ENCODE measurements at places on chromosomes 5 and 9.

DNA sequence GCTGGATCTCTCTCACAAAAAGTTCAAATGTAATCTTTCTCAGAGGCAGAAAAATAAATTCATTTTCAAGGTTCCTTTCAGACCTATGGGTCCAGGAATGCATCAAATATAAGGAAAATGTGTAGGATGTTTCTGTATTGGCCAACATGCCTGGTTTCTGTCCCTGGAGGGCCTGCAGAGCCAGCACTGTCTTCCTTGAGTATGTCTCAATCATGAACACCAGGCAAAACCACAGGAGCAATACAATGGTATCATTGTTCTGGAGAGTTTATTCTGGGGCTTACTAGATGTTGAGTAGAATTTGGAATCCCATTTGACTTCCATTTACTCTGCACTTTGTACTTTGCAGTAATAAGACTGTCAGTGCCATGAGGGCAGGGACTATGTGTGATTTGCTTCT is 23.5 kb downstream of the INSYN2B start:
- no peak for DNase-seq

GRCh38 chr9:68427216-68427977 is 71.0 kb downstream of the PGM5 start:
- DNase-seq: no peak

- no peak for DNase-seq
Measured at GRCh38 chr5:140182075-140182711, 7.2 kb downstream of the CYSTM1 start.

DNA sequence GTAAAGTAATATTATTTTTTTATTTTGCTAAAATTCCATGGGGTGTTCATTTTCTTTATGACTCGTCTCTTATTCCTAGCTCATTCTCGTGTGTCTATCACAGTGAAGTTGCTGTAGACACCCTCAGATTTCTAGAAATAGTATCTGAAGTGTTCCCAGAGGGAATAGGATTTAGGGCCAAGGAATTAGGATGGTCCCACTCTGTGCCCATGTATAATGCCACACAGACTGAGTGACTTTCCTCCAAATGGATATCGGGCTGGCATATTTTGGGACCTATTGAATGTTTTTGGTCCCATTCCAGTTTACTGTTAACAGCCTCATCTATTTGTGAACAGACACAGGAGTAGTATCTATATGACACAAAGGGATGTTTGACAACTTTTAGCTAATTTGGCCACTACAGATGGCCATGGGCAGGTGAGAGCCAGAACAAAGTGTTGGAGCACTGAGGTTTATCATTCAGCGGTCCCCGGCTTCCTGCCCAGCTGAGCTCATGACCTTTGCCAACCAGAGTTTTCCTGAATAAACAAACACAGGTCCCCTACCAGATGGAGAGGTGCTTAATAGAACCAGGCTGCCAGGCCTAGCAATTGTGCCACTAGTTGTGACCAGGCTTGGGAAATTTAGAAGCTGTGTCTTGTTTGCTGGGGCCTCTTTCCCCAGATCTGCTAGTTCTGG is 46.9 kb downstream of the MAP1B start:
- no peak for DNase-seq

DNA sequence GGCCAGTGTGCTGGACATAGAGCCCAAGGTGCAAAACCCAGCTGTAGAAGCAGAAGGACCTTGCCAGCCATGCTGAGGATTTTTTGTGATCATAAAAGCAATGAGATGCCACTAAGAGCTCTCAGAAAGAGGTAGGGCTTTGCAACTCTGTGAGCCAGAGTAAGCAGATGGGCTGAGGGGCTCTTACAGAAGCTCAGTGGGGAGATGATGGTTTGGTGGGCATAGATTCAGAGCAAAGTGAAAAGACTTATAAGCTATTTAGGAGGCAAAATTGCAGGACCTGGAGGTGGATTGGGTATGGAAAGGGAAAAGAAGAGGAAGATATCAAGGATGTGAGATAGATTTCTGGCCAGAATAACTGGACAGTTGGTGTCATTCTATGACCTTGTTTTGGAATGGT is 302.0 kb downstream of the NTRK2 start:
- DNase-seq: no peak

DNA sequence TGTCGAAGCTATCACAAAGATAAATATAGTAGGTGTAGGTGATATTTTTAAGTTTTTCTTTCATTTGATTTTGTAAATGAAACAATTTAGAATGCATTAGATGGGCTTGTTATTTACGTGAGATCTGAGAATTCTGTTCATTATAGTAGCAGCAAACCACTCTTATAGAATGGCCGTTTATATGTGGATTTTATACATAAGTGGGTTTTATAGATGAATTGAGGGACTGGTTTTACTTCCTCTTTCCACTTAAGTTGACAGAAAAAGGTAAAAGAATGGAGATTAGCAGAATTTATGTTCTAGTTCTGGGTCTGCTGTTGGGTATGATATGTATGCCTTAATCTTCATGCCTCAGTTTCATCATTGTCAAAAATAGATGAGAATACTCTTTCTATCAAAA is 5.6 kb downstream of the RMI1 start:
- DNase-seq: no peak

- no peak for DNase-seq
Measured at GRCh38 chr5:158155811-158156505, 297.0 kb upstream of the CLINT1 start.

DNA sequence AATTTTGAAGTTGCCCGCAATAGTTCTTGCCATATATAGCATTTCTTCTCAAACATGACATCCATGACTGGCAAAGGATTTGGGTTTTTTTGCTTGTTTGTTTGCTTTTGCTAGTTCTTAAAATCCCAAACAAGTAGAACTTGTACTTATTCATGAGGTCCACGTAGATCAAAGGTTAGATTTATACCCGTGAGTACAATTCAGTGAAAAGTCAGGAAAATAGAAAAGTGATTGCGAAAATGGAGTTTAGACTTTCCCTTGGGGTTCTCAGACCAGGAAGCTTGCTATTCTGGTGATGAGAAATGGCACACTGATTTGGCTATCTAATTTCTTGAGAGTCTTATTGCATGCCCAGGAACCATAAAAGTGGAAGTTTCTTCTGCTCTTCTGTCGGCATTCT is 304.7 kb downstream of the CTNND2 start:
- DNase-seq: no peak

- no peak for DNase-seq
Measured at GRCh38 chr5:107630184-107630583, 40.6 kb downstream of the EFNA5 start.

DNA sequence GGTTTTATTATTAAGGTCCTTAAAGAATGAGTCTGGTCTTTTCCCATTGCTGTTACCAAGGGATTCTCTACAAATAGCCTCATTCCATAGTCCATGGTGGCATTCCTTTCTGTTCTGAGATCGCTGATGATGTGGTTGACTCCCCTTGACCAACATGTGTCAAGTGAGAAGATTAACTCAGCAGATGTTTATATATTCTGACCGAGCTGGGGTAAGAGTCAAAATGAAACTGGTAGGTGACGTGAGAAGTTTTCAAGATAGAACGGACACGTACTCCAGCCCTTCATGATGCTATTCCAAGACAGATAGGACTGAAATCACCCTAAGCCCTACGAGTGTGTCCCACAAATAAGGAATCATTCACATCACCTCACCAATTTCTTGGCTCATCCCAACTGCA is 155.5 kb upstream of the WWC1 start:
- no peak for DNase-seq

DNA sequence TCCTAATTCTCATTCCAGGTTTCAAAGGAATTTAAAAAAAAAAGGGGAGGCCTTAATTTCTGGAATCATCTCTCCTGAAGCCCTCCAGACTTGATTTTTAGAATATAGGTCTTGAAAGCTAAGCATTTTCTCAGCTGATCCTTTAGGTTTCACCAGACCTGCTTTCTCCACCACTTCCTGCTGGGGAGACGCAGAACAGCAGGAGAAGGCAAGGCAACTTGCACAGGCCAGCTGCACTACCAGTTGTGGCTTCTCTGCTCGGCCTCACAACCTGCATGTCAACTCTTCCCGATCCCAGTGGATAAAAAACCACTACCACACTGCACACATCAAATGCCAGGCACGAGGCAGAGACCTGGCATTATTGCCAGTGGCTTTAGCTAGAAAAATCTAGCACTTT is 119.8 kb downstream of the SIL1 start:
- DNase-seq: no peak

- DNase-seq: peak; percentile 45
Measured at GRCh38 chr5:174625591-174626350, 98.6 kb upstream of the MSX2 start.

GRCh38 chr5:120139039-120139438 is 325.1 kb upstream of the PRR16 start:
- DNase-seq: no peak

DNA sequence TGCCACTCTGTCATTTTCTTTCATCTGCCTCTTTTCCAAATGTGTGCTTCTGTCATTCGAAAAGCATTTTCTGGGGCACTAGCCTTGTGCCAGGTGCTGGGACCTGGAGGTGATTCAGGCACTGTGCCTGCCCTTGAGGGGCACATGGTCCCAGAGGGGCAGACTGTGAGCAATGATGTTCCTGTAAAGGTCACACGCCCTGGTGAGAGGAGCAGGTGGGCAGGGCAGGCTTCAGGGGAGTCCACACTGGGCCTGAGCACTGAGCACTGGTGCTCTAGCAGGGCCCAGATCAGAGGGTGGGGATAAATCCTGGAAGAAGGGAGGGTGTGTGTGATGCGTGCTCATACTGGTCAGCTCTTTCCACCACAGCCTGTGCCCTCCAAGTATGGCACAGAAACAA is 77.8 kb downstream of the COL15A1 start:
- no peak for DNase-seq

GRCh38 chr9:4668604-4669003 is 2.3 kb upstream of the SPATA6L start:
- no peak for DNase-seq

DNA sequence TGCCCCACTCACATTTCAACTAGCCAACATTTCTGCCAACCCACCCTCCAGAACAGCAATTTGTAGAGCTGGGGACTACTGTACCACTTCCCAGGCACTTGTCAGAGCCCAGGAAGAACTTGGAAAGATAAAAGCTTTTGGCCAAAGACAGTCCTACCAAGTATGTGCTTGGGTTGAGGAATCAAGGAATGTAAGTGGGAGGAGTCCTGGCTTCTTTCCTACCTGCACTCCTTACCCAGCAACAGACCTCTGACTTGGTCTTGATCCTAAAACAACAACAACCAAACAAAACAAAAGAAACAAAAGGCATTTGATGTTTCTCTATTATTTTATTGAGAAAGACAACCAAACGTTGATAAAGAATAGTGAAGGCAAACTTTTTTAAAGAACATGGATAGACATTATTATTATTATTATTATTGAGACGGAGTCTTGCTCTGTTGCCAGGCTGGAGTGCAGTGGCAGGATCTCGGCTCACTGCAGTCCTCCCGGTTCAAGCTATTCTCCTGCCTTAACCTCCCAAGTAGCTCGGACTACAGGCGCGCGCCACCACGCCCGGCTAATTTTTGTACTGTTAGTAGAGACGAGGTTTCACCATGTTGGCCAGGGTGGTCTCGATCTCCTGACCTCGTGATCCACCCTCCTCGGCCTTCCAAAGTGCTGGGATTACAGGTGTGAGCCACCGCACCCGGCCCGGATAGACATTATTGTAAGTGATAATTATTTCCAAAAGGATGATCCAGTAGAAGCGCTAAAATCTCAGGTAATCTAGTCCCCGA is 33.5 kb downstream of the ANXA2R start:
- no peak for DNase-seq

GRCh38 chr5:97245386-97245785 is 62.3 kb upstream of the RIOK2 start:
- no peak for DNase-seq

GRCh38 chr5:178673801-178674295 is 47.0 kb upstream of the CLK4 start:
- DNase-seq: no peak

- DNase-seq: no peak
Measured at GRCh38 chr5:180618487-180618828, 27.2 kb upstream of the SCGB3A1 start.

DNA sequence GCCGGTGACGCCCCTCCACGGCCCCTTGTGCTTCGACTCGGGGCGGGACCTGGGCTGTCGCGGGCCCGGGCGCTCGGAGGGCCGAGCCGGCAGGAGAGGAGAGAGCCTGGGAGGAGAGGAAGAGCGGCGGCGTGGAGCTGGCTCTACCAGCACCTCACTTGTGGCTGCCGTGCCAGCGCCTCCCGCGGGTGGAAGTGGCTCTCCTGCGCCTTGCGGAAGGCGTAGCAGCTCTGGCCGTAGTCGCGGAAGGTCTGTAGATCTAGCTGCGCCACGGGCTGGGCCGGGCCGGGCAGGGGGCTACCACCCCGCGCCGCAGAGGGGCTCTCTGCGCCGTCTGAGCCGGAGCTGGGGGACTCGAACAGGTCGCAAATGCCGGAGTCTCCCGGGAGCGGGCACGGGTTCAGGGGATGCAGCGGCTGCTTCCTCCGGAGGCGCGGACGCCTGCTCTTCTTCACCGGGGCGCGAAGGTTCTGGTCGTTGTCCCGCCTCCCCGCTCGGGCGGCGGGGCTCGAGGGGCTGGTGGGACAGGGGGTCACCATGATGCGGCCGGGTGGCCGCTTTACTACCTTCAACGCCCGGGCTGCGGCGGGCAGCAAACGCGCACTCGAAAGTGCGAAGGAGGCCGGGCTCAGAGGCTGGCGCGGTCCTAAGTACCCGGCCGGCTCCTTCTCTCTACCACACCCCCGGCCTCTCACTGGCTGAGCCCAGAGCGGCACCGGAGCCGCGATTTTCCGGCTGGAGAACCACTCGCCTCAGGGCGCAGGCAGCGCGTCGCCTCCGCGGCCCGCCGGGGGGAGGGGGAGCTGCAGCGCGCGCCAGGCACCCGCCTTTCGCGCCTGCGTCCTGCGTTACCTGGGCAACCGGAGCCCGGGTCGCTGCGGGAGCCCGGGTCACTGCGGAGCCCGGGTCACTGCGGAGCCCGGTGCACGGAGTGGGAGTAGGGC is at the start of gene CCNO:
CCNO (minus strand) TSS at position 624 of the 944 bp plus-strand sequence; CDS start at position 539, 85 bp downstream.
- DNase-seq: peak; percentile 61

DNA sequence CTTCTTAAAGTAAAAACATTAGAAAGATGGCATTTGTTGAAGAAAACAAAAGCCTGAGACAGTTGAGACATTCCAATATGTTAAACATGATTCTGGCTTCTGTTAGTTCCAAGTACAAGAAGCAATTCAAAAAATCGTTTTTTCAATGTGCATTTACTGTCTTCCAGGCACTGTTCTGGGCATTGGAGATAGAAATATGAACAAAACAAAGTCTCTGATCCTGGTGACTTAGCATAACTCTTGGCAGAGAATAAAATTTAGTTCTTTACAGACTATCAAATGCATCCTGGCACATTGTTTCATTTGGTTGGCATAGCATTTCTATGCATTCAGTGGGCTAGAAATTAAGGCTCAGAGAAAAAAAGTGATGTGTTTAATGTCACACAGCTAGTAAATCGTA is 77.5 kb downstream of the VCAN start:
- no peak for DNase-seq
